ENCODE measurements at places on chromosomes 5 and 9.
A peak's percentile ranks its signal among the peaks of the same experiment; 100 is the strongest.

DNA sequence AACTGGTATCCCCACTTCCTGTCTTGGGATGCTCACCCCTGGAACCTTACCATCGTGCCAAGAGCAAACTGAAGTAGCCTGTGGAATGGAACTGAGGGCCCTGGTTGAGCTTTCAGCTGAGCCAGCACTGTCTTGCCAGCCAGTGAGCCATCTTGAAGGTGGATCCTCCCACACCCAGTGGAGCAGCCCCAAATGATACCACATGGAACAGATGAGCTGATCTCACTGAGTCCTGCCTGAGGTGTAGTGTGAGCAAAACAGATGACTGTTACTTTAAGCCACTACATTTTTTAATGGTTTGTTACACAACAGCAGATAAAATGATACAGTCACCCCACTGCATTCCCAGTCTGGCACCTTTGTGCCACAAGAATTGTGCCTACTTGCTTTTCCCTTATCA lies 2.2 kb upstream of the PCYOX1L start:
- no peak for DNase-seq

DNA sequence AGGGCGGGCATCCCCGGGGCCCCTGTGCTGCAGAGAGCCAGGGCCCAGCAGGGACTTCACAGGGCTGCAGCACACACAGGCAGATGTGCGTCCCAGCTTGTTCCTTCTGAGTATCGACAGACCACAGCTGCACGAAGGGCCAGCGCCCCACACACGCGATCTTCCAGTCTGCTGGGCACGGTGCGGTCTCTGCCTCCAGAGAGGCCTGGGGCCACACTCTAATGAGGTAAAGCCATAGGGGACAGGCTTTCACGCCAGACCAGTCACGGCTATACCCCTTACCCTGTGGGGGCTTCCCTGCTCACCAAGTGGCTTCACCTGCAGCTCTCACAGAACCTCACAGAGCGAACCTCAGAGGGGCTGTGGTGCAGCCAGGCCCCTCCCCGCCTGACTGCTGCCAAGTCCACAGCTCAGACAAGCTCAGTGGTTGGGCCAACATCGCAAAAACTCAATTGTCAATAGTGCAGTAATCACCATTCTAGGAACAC lies 82.2 kb downstream of the SHB start:
- DNase-seq, result no peak

- no peak for DNase-seq
Observed at GRCh38 chr9:95336281-95336680, 18.8 kb upstream of the FANCC start.

DNA sequence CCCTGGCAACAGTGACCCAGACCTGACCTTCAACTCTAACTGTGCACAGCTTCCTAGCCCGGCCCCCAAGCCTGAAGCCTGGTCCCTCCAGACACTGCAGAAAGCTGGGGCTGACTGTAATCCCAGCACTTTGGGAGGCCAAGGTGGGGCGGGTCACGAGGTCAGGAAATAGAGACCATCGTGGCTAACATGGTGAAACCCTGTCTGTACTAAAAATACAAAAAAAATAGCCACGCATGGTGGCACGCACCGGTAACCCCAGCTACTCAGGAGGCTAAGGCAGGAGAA lies 35.9 kb downstream of the ADAMTS2 start:
- no peak for DNase-seq

DNA sequence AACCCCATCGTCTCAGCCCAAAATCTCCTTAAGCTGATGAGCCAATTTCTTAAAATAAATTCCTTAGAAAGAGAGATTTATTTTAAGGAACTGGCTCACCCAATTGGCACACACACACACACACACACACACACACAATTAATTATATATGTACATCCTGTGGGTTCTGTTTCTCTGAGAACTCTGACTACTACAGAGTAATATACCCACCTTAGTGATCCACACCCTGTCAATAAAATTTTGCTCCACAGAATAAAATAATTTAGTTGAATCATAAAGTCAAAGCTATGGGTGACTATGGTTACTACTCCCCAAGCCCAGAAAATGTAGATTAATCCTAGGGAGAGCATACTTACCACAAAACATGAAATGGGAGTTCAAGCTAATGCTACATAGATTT lies 131.0 kb downstream of the DMAC1 start:
- DNase-seq, result no peak

GRCh38 chr5:169649486-169649885 lies 12.4 kb downstream of the DOCK2 start:
- DNase-seq, result no peak

- DNase-seq, result no peak
Observed at GRCh38 chr9:112753725-112754124, 3.2 kb downstream of the SNX30 start.

- no peak for DNase-seq
Observed at GRCh38 chr9:121503444-121503843, 3.8 kb upstream of the GGTA1 start.

- no peak for DNase-seq
Observed at GRCh38 chr5:169670769-169671525, 33.9 kb downstream of the DOCK2 start.

- DNase-seq, result no peak
Observed at GRCh38 chr5:78640662-78641474, 7.7 kb downstream of the LHFPL2 start.

DNA sequence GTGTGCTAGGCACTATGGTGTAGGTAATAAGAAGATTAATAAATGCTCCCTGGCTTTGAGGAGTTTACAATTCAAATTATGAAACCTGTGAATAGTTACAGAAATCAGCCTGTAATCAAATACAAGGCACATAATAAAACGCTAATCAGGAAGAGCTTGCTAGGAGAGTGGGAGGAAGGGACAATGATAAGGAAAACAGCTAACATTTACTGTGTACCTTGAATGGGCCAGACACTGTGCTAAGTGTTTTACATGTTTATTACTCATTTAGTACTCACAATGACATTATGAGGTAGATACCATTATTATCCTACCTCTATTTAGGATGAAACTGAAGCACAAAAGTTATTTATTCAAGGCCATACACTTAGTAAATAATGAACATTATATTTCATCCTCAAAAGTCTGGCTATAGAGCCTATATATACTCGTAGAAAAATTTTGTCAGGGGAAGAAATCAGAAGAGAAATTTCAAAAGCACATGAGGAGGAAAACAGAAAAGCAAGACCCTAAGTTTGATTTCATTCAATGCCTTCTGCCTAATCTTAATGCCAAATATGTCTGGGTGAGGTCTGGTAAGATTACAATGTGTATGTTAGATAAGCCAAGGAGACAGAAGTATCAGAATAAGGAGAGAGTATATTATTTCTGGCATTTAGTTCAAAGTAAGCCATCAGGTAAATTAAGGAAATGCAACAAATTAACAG lies 35.9 kb downstream of the AFF4 start:
- no peak for DNase-seq

DNA sequence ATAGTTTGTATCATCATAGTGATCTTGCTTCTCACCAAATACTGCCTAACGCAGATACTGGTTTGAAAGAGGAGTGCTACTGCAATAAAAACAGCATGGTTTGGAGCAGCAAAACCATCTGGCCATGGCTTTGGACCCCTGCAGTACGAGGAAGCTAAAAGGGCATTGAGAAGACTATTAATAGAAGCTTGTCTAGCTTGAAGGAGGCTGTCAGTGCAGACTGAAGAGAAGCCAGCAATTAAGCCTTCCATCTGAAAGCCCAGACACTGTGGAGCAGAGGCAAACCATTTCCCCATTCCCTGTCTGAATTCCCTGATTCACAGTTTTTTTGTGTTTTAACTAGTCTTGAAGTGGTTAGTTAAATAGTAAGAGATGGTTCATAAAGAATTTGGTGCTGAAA lies 281.6 kb downstream of the PTPRD start:
- DNase-seq, result no peak

- DNase-seq, result no peak
Observed at GRCh38 chr5:119332978-119333401, 22.8 kb upstream of the TNFAIP8 start.

- no peak for DNase-seq
Observed at GRCh38 chr5:73022471-73023169, 66.8 kb downstream of the FCHO2 start.

DNA sequence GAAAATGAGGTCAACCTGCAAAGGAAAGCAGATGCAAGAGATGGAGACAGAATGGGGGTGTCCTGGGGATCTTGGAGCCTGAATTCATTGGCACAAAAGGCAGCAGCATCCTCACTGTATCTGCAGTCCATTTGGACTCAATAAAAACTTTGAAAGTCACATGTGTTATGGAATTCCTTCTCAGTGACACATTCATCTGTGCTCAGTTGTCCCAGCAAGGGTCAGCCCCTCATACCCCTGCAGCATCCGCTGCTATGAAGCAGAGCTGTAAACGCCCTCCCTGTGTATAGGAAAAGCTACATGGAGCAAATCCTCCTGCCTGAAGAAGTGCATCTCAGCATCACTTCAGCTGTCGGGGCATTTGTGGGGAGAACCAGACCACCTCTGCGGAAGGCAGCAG lies 14.5 kb upstream of the RARS1 start:
- no peak for DNase-seq

GRCh38 chr5:138241688-138242571 lies 28.8 kb upstream of the CDC23 start:
- DNase-seq, result peak; percentile 30

DNA sequence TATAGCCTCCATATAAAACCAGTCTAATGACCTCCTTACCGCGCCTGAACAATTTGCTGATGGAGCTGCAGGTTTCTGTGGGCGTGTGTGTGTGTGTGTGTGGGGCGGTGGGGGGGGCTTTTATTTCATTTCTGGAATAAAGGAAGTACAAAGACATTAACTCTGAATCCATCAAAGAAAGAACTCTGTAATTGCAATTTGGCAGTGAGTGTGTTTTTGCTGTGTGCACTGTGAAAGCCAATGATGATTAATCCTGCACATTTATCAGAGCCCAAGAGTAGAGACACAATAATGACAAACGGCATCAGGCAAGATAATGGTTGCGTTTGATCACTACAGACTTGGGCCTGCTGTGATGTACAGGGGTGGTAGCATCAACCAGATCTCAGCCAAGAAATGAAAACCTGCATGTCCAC lies 29.3 kb upstream of the NDFIP1 start:
- DNase-seq, result no peak

DNA sequence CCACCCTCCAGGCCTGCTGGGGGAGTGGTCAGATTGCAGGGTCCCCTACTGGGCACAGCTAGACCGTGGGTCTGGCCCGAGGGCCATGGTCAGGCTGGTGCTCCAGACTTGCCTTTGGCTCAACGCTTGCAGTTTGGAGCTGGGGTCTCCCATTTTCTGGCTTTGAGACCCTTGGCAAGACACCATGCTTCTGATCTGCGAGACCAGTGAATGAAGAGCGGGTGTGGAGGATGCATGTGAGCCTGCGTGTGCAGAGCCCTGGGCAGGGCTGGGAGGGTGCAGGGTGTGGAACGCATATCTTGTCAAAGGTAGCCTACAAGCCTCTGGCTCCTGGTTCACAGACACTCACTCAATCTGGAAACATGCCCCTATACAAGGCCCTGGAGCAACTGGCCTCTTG lies 6.1 kb upstream of the MRNIP start:
- DNase-seq, result no peak

- DNase-seq, result no peak
Observed at GRCh38 chr5:79581535-79581934, 30.7 kb upstream of the TENT2 start.

- DNase-seq, result no peak
Observed at GRCh38 chr9:89687848-89688247, 83.0 kb downstream of the GADD45G start.

GRCh38 chr5:2213121-2213730 lies 330.5 kb upstream of the IRX4 start:
- no peak for DNase-seq

DNA sequence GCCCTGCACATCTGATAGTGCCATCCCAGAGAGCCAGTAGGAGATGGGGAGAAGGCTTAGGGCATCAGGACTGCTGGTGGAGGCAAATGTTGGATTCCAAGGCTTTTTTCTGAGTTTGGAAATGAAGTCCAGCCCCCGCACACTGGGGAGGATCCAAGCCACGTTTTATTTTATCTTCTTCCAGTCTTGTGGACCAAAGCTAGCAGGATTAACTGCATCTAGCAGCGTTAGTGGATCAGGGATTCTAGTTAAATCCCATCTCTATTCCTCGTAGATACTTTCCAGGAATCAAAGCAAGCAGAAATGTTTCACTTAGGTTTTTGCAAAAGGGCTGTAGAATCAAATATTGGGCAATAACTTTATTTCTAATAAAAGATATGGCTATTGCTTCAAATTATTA lies 114.7 kb upstream of the OR13F1 start:
- DNase-seq, result no peak

- no peak for DNase-seq
Observed at GRCh38 chr9:108860764-108861163, 1.3 kb upstream of the ACTL7A start.

- no peak for DNase-seq
Observed at GRCh38 chr5:88836195-88836838, 46.7 kb downstream of the MEF2C start.

DNA sequence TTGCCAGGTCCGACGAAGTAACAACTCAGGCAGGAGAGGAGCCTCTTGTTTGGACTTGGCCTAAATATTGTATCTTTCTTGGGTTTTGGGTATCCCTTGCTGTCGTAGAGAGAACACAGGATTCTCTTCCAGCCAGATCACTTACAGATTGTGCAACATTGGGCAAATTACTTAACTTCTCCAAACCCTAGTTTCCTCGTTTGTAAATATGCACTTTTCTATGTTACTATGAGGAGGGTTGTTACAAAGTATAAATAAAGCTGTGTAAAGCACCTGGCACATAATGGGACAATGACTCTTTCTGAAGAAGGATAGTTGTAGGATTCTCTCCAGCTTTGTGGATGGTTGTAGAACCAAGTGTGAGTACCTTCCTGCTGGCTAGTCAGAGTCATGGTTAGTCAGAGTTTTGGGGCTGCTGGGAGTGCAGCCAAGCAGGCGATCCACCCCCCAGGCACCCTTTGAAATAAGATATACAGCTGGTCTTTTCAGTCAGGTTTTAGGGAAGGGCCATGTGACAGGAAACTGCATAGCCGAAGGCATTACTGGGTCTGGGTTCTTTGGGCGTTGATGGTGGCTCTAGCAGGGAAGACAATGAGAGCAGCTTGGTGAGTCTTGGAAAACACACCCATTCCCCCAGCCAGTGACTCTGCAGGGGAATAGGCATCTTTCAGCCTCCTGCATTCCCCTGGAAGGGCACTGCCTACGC lies 49.9 kb upstream of the GDNF start:
- DNase-seq, result no peak

DNA sequence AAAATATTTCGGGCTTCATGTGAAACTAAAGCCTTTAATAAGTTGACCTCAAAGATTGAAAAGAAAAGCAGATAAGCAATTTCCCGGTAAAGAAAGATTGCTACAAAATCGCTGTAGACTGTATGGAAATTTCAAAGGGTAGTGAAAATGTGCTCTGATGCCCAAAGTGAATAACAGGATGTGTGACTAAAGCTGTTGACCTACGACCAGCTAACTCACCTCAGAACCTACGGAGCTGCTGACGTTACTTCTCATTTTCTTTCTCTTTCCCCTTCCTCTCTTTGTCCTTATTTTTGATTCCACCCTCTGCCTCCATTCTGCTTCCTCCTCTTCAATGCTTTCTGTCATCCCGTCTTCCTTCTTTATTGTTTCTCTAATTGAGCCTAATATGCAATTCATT lies 103.2 kb downstream of the PDE4D start:
- no peak for DNase-seq

GRCh38 chr5:152503206-152503605 lies 98.1 kb upstream of the NMUR2 start:
- DNase-seq, result no peak
